ENCODE measurements at places on chromosomes 4 and X.

DNA sequence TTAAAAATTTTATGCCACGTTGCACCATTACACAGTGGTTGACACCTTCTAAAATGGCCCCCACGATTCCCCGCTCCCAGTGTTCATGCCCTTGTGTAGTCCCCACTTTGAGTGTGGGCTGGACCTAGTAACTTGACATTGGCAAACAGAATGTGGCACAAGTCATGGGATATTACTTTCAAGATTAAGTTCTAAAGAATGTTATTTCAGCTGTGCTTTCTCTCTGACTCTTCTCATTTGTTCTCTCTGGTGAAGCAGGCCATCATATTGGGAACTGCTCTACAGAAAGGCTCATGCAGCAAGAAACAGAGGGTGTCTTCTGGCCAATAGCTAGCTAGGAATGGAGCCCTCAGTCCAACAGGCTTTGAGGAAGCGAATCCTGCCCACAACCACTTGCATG is 67.1 kb downstream of the ATXN3L start:
- no peak for DNase-seq

DNA sequence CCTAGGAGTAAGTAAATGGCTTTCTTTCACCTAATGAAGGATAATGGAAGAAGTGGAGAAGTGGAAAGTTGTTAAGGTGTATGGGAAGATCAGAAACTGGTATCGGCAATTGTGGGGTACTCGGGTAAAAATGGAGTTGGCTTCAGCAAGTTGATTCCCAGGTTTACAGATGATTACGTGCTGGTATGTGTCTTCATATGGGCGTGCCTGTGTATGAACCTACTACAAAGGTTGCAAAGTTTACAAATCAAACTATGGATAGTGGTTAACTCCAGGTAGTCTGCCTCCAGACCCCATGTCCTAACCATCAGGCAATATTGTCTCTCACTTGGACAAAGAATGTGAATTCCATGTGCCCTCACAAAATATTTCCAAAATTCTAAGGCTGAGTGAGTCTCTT is 773 bp downstream of the TLR3 start:
- no peak for DNase-seq

DNA sequence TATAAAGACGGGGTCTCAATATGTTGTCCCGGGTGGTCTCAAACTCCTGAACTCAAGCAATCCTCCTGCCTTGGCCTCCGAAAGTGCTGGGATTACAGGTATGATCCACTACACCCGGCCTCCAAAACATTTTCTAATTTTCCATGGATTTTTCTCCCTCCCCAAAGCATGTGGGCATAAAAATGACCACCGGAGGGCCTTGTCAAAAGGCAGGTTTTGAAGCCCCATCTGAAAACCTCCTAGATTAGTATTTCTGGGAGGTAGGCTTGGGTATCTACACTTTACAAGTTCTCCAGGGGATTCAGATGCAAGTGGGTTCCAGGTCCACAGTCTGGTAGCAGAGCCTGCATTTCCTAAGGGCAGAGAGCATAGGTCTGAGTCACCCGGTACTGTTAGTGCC is 1.4 kb upstream of the GPR173 start:
- DNase-seq: no peak

DNA sequence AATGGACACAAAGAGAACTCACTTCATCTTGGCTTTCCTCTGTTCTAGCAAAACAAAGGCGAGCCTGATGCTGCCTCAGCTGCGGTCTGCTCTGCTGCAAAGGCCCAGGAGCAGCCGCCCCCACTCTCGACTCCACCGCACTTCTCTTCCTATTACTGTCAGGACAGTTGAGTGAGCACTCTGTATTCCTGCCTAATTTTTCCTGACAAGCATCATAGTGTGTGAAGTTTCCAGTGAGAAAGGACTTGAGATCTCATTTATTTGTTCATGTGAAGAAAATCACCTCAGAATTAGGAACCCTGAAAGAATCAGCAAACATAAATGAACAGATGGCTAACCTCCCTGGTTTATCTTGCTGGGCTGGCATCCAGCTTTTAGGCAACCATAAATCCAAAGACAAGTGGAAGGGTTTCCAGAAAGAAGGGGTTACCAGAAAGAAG is 15.6 kb downstream of the SCARB2 start:
- no peak for DNase-seq

GRCh38 chr4:7584098-7584497 is 149.4 kb upstream of the PSAPL1 start:
- DNase-seq: no peak

- DNase-seq: no peak
Measured at GRCh38 chr4:136113921-136114320, 1418.4 kb downstream of the PCDH18 start.

All from H9 (cell line).